Aorta (tissue), 5 donors: ENCODE measurements at places on chromosomes 7 and 10. TPM values are rescaled to one million over a fixed set of nuclear protein-coding genes. Genes with fewer than 3 reads are reported as not detected.

Gene NUTM2B
- polyA plus RNA-seq: not detected

Gene TM9SF3
- polyA plus RNA-seq: 50.0 TPM

Gene PMS2
- polyA plus RNA-seq: 9.0 TPM

Gene TSPAN13
- 1.5 TPM for polyA plus RNA-seq

Gene GPNMB
- 60.2 TPM for polyA plus RNA-seq

Gene SPDYE8
- polyA plus RNA-seq: not detected

Gene PAX2
- not detected for polyA plus RNA-seq

Gene HOXA6
- not detected for polyA plus RNA-seq

Gene AKR1B1
- polyA plus RNA-seq: 49.4 TPM

Gene ZNF804B
- not detected for polyA plus RNA-seq

Gene CCNY
- 25.5 TPM for polyA plus RNA-seq

Gene ANKRD2
- 3.1 TPM for polyA plus RNA-seq

Gene FBXL15
- polyA plus RNA-seq: 7.0 TPM

Gene SLC18A3
- polyA plus RNA-seq: not detected

Gene FOXI2
- polyA plus RNA-seq: not detected

Gene NUDT13
- 3.6 TPM for polyA plus RNA-seq

Gene TET1
- 0.25 TPM for polyA plus RNA-seq

Gene ANXA11
- polyA plus RNA-seq: 97.3 TPM

Gene C7orf33
- polyA plus RNA-seq: not detected

Gene PPP1R17
- not detected for polyA plus RNA-seq

Gene ADD3
- 41.1 TPM for polyA plus RNA-seq

Gene CHAT
- polyA plus RNA-seq: not detected

Gene DMBT1
- polyA plus RNA-seq: 0.05 TPM

Gene SPDYE5
- not detected for polyA plus RNA-seq

Gene MRC1
- polyA plus RNA-seq: 4.0 TPM

Gene CYP17A1
- 0.25 TPM for polyA plus RNA-seq
